Fibroblast of skin of abdomen (primary cell): ENCODE measurements at places on chromosomes 3 and 15.

- peak; percentile 54 for DNase-seq
These were observed 41.4 kb downstream of the ROBO2 start for GRCh38 chr3:77081240-77081661.

- peak; percentile 54 for DNase-seq
These were observed 13.4 kb upstream of the FAM98B start for GRCh38 chr15:38440353-38441129.

GRCh38 chr3:189303584-189303983, 131.8 kb downstream of the TPRG1 start:
- no peak for DNase-seq

GRCh38 chr3:195911946-195912270, 3.6 kb upstream of the TNK2 start:
- DNase-seq = no peak
